SK-N-MC (cell line): ENCODE measurements at places on chromosomes 16 and 17.

GRCh38 chr17:68035523-68036303 lies at the start of gene KPNA2:
Gene KPNA2 (plus strand): TSS chr17:68035735. CDS start chr17:68037133, 1,398 bp downstream.
- DNase-seq, result peak; percentile 95

- no peak for DNase-seq
Measured at GRCh38 chr16:70694088-70694867, 8.4 kb upstream of the MTSS2 start.

GRCh38 chr16:23134274-23134673 lies 15.0 kb downstream of the USP31 start:
- DNase-seq, result no peak

DNA sequence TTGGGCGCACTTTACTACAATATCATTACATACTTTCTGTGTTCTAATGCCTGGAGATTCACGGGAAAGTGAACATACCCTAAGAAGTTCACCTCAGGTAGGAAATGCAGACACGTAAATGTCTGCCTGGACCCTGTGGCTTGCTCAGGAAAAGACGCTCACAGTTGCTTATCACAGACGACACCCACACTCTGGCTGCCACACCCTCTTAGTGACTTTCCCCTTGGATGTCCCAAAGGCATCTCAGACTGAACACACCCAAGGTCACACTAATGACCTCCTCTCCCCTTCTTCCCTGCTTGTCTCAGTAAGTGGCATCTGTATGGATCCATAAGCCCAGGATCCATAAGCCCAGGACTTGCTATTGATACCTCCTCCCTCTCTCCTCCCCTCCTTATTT lies 32.6 kb downstream of the CDRT15 start:
- DNase-seq, result no peak

GRCh38 chr16:65487231-65487630 lies 365.4 kb upstream of the CDH11 start:
- DNase-seq, result no peak

DNA sequence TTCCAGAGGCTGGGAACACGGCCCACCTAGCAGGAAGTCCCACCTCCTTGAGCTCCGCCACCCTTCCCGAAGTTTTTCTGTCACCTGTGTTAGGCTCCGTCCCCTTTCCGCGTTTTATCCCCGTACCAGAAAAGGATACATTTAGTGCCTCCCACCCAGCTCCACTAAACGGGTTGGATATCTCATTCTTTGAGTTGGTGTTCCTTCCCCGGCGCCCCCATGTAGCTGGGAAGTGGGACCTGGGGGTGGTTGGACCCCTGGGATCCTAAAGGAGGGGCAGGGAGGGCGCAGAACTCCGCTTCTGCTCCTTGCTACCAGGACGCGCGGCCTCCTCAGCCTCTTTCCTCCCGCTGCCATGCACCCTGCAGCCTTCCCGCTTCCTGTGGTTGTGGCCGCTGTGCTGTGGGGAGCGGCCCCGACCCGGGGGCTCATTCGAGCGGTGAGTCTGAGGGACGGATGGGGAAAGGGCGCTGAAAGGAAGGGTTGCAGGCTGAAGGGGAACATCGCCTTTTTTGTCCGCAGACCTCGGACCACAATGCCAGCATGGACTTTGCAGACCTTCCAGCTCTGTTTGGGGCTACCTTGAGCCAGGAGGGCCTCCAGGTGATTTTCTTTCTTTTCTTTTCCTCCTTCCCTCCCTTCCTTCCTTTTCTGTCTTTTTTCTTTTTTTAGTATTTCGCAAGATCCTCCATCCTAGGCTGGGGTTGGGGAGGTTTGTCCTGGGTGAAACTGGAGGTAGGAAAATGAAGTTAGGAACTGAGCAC lies 669 bp downstream of the RNF167 start:
- no peak for DNase-seq

GRCh38 chr16:69093974-69094373 lies 11.5 kb upstream of the HAS3 start:
- DNase-seq, result no peak
